Hypothalamus (tissue), 51 donors: ENCODE measurements at places on chromosomes 4 and X.

DNA sequence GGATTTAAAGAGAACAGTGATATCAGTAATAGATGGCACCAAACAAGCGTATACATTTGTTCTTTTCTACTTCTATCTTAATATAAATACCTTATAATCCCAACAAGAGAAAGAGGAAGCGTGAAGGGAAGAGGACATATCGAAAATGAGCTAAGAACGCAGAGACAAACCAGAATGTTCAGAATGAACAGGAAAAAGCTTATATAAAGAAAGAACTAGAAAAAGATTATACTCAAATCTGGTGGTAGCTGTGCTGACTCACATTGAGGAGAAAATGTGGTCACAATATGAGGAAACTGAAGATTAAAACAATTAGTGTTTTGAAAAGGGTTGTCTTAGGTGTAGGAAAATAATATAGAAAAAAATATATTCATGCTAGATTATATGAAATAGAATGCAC, 2.0 kb upstream of the GPR34 start:
- no peak for DNase-seq

DNA sequence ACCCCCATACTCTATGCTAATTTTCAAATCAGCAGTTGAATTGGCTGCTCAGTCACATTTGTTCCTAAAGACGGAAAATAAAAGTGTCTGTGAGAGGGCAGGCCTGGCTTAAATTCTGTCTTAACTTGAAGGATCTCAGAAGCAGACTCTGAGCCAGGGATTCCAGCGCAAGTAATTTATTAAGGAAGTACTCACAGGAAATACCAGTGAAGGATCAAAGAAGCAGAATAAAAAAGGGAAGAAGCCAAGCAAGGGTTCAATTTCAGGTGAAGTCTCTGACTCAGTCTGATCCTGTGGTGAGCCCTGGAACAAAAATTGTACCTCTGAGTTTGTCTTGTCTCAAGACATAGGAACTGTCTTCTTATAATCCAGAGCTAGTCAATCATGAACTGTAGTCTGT, 52.2 kb downstream of the IL1RAPL1 start:
- DNase-seq = no peak

DNA sequence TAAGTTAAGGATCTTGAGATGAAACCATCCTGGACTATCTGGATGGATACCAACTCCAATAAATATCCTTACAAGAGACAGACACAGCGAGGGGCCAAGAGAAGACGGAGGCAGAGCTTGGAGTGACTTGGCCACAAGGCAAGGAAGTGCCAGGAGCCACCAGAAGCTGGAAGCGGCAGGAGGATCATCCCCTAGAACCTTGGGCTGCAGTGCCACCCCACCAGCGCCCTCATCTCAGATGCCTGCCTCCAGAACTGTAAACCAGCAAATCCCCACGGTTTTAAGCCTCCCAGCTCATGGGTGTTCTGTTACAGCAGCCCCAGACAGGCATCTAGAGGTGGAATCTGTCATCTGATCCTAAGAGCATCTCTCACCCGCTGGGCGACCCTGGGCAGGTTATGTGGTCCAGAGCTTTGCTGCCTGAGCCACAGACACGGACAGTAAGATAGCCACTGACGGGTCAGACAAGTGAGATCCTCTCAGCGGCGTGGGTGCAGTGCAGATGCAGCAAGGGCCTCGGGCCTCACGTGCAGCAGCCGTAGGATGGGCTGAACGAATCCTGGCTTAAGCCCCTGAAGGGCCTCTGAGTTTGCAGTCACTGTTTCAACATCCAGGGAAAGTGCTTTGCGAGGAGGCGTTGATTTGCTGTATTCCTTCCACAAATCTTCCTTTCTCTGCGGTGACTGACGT, 25.1 kb upstream of the MXD4 start:
- no peak for DNase-seq

DNA sequence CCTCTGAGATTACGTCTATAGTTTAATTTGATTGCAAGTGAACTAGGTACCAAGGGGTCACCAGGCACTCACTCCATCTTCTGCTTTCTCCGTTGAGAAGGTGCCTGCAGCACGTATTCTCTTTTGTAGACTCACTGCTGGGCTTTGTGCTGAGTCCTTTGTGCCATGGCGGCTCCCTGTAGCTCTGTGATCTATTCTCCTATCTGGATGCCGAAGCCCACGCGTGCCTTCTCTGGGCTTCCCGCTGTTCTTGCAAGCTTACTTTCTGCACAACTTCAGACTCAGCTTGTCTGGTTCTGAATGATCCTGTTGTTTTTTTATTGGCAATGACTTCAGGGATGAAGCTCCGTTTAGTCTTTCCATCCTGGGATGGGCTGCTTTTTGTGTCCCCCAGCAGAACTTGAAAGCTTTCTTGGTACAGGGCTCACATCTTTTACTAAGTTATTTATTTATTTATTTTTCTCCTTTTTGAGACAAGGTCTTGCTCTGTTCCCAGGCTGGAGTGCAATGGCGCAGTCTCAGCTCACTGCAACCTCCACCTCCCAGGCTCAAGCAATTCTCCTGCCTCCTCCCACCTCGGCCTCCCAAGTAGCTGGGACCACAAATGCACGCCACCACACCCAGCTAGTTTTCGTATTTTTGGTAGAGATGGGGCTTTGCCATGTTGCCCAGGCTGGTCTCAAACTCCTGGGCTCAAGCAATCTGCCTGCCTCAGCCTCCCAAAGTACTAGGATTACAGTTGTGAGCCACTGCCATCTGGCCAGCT, 100.9 kb upstream of the NKX1-1 start:
- no peak for DNase-seq

DNA sequence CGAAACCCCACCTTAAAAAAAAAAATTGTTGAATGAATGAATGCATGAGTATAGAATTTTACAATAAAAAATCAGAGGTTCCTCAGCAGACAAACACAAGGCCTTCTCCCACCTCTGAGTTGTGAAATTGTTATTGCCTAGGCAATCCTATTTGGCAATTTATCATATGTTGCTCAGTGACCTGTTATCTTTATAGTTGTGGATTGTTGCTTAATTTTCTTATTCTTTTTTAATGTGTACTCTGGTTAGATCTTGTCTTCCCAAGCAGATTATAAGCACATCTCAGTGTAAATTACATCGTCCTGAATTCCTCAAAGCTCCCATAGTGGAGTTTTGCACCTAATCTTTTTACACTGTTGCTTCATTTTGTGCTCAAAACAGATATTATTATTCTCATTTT, 71.9 kb downstream of the RBM47 start:
- DNase-seq = no peak

DNA sequence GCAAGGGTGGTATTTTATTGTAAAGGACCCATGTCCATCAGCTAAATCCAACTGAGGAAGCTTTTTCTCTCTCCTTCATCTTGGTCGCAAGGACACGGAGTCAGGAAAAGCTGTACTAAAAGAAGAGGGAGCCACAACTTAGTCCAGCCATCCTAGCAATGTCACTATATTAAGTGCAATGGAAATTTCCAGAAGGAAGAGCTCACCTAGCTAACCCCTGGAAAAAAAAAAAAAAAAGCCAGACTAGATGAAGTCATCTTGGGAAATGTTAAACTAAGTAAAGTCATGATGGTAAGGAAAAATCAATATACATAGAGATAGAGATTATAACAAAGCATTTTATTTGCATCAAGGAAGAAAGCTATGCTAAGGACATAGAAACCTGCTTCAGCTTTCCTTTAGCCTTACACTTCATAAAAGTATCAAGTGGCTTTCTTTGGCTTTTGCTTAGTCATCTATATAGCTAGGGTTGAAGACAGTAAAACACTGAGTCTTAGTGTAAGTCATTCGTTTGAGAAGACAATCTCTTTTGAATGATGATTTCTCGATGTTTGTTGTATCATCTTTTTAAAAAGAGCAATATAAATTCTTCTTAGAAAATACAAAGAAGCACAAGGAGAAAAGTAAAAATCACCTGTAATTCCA, 18.6 kb upstream of the CA5B start:
- DNase-seq = no peak

DNA sequence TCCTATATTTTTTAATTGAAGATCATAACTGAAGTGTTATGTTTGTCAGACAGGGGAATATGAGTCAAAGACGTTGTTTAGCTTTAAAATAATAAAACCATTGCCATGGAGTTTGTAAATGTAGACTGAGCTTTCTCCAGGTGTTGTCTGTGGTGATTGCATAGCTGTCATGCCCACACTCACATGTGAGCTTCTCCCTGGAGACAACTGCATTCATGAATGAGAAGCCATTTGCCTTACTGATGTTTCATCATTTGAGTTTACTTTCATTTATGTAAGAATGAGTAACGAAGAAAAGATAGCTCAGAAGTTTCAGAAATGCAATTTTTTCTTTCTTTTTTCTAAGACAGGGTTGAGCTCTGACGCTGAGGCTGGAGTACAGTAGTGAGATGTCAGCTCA, 339.1 kb downstream of the GALNTL6 start:
- no peak for DNase-seq

- no peak for DNase-seq
Measured at GRCh38 chr4:17962171-17962570, 59.4 kb downstream of the LCORL start.

GRCh38 chr4:111475666-111476065, 669.6 kb upstream of the FAM241A start:
- no peak for DNase-seq

DNA sequence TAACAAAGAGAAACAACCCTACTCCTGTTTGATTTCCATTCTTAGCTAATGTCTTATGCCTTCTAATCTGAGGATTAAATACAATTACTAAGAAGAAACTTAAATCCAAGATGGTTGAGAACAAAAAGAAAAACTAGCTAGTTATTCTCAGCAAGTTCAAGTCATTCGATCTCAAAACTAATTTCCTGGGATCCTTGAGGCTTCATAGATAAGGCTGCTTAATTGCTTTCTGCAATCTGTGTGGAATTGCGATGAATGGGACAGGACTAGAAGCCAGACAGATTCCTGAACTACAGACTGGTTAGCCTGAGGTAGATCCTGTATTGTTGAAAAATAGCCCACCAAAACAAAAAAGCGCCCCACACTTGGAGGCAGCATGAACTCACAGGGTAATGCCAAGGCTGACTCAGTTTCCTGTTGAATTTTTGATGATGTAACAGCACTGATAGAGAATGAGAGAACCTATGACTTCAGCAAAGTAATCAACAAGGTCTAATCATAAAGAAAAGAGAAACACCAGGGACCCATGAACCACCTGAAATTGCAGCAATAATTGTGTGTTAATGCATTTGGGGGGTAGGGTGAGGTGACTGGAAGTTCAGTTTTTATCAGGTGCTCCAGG, 33.9 kb downstream of the KLHL15 start:
- DNase-seq = no peak

DNA sequence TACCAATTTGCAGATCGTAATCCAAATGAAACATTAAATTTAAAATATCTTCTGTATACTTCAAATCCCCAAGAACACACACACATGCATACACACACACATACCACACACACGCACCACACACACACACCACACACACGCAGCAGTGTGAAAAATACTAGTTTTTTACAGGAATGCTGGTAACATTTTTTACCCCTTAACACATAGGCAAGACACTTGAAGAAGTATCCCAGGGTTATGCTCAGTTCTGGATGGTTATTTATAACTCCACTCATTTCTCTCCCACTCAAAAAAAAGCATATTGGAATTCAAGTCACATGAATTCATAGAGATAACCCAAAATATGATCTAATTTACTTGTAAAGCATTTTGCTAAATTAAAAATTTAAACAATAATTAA, 325.5 kb upstream of the SLC7A11 start:
- no peak for DNase-seq
